ENCODE measurements at places on chromosomes 5 and 9.

DNA sequence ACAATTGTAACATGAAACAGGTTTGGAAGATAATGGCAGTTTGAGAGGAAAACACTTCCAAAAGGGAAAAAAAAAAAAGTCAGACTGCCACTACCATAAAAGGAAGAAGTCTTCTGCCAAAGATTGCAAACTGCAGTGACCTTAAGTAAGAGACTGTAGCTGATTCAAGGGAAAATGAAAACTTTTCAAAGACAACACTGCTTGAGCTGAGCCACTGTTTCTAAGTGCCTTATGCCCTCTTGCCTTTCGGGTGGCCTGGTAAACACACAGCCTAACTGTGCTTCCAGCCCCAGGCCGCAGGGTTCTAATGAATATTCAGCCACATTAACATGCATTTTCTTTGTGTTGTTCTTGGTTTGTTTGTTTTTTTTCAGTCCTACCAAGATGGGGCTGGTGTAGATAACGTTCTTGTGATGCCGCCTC lies 354.6 kb downstream of the BNC2 start:
- DNase-seq: no peak

GRCh38 chr5:41447650-41448510 lies 62.5 kb downstream of the PLCXD3 start:
- DNase-seq: no peak

GRCh38 chr9:105236261-105236660 lies 8.2 kb upstream of the SLC44A1 start:
- DNase-seq: no peak

DNA sequence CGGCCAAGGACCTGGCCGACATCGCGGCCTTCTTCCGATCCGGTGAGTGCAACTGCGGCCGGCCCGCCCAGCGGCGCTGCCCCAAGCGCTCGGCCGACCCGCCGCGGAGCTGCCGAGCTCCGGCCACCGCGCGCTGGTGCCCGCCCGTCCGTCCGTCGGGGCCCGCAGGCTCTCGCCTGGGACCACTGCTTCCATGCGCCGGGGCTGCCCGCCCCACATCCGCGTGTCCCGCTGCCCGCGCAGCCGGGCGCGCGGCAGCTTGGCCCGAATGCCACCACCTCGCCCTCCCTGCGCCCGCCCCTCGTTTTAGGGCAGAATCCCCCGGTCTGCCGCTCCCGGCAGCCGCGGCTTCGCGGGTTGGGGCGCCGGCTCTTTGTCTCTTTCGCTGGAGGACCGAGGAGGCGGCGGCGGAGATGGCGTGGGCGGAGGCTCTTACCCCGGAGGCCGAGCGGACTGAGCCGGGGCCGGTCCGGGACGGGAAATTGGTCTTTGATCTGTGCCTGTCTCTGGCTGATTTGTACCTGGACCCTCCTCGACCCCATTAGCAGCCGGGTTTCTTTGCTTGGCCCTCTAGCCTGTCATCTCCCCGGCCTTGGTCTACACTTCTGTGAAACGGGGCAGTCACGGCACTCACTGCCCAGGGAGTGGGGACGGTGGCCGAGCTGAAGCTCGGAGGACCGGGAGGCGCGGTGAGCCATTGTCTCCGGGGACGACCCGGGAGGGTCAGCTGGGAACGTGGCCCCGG lies 871 bp downstream of the TRIO start:
- DNase-seq: no peak

DNA sequence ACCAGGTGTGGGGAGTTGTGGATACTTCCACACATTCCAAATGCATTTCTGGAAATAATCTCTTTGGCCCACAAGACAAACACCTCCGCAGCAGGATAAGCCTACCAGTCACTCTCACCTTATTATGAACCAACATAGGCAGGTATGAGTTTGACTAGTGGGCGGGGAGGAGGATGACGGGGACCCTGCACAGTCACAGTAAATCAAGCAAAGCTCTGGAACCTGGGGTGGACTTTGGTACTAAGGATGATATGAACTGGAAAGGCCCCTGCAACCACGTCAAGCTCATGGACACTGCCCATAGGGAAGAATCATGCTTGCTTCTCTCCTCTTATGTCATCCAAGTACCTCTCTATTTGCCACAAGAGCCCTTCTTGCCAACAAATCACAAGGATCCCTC lies 259.4 kb downstream of the HSPA4 start:
- no peak for DNase-seq

GRCh38 chr5:8363138-8363537 lies 494.2 kb downstream of the MTRR start:
- no peak for DNase-seq

DNA sequence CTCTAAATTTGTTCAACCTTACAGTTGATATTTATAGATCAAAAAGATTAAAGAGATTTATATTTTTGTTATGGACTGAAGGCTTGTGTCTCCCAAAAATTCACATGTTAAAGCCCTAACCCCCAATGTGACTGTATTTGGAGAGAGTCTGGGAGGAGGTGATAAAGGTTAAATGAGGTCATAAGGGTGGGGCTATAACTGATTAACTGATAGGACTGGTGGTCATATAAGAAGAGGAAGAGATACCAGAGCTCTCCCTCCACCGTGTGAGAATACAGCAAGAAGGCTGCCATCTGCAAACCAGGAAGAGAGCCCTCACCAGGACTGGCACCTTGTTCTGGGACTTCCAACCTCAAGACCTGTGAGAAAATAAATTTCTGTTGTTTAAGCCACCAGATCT lies 264.3 kb downstream of the ENC1 start:
- no peak for DNase-seq

- DNase-seq: no peak
Observed at GRCh38 chr9:95666096-95666784, 149.5 kb upstream of the PTCH1 start.

DNA sequence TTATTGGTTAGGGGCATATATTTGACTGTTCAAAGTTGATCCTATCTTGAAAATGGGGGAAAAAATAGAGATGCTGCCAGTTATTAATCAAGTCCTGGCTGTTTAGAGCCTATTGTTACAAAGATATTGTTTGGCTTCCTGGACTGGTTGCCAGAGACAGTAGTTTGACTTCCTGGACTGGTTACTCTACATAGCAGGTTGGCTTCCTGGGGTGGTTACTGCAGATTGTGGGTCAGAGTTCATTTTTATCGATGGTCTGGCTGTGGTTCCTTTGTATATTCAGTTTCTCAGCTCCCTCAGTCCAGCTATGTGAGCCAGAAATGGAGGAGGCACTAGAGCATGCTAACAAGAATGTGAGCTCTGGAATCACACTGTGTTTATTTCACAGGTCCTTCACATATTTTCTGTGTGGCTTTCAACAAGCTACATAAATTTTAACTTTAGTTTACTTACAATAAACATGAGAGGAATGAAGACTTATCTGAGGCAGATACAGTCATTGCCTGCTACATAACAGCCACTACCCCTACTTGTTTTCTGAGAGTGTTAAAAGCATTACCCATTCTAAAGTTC lies 137.6 kb downstream of the TRPM3 start:
- peak; percentile 31 for DNase-seq

- DNase-seq: no peak
Observed at GRCh38 chr9:98071737-98072136, 15.2 kb downstream of the NANS start.

DNA sequence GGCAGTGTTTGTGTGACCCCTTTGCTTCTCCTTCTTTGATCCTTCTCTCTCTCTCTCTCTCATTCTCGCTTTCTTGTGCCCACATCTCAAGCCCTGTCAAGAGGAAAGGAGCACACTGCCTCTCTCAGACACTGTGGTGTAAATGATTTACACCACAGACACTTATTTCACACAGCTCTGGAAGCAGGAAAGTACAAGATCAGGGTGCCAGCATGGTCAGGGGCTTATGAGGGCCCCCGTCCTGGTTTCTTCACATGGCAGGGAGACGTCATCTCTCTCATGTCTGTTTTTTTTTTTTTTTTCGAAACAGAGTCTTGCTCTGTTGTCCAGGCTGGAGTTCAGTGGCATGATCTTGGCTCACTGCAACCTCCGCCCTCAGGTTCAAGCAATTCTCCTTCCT lies 6.4 kb downstream of the FABP6 start:
- no peak for DNase-seq

DNA sequence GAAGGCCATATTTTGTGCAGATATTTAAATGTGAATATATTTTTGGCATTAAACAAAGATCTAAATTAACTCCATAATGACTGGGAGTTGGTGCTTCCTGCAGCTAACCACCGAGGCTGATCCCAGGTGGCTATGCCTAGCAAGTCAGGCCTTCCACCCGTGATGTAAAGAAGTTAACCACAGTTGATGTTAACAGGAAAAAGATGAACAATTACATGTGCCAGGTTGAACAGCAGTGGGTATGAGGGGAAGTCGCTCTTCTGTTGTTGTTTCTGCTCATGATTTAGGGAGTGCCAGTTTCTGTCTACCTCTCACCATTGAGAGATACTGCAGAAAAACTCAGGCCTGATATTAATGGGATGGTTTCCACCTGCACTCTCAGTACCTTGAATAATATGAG lies 334.3 kb downstream of the EBF1 start:
- DNase-seq: no peak

DNA sequence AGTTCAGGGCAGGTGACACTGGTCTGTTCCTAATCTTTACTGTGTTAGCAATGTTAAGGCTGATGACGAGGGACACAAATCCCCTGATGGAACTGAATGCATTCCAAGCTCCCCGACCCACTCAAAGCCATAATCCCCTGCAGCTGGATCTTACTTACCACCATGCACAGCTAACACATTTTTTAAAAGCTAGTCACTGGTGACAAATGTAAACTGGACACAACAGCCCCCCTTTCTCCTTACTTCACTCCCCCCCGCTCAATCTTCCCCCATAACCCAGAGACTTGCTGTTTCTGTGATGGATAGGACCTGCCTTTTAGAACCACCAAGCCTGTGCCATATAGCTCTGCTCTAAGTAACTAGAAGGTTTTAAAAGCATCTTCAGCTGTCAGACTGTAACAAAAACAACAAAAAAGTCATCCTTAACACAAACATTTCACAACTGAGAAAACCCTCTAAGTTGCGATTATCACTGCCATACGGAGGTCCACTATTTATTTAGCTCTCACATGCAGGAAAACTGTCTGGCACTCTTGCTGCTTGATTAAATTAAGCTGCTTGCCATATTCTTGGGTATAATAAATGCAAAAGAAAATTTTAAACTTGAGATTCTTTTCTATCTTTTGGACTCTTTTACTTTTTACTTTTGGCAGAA lies 44.4 kb downstream of the BNC2 start:
- peak; percentile 59 for DNase-seq

DNA sequence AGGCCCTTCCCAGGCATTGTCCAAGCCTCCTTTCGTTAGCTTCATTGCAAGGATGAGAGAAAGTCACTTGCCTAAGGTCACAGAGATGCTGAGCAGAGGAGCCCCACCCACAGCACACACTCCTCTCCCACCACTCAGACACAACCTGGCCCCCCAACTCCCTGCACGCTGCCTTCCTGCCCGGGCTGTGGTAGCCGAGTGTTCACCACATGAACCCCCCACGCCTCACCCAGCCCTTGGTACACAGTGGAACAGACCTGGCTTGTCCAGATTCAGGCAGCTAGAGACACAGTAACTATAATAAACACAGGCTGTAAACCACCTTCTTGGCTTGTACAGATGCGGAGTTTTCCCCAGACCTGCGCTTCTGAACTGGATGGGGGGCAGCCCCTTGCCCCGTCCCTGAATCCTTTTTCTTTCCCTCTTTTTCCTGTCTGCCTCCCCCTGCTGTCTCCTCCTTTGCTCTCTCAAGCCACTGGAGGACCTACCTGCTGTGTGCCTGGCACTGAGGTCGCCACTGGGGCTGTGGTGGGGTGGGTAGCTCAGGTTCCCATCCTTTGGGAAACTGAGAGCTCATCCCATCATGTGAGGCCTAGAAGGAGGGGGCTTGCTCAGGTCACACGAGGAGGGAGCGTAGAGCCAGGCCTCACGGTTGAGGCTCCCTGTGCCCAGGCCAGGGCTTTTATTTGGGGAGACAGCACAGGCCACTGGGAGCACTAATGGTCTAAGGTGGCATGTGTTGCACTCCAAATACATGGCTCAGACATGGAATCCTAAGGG lies 55.7 kb upstream of the SYNPO start:
- no peak for DNase-seq

GRCh38 chr5:148924817-148925216 lies 98.4 kb downstream of the ADRB2 start:
- no peak for DNase-seq

DNA sequence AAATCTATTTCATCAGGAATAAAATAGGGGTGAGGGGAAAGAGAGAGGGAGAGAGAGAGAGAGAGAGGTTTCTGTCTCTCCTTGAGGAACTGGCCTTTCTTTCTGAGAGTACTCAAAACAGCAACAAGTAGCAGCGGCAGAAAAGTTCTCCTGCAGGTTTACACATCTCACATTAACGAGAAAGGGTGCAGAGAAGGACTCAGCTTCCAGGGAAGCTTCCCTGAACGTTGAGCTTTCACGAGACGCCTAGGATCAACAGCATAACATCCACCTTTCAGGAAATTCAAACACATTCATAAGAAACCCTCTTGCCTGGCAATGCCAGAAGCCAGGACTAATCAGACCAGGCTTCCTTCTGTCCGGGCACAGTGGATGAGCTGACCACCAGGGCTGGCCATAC lies 162.9 kb downstream of the ZDHHC21 start:
- no peak for DNase-seq

- DNase-seq: no peak
Observed at GRCh38 chr5:1876660-1877064, 6.1 kb downstream of the IRX4 start.

- no peak for DNase-seq
Observed at GRCh38 chr5:120655828-120656435, 191.8 kb downstream of the PRR16 start.

DNA sequence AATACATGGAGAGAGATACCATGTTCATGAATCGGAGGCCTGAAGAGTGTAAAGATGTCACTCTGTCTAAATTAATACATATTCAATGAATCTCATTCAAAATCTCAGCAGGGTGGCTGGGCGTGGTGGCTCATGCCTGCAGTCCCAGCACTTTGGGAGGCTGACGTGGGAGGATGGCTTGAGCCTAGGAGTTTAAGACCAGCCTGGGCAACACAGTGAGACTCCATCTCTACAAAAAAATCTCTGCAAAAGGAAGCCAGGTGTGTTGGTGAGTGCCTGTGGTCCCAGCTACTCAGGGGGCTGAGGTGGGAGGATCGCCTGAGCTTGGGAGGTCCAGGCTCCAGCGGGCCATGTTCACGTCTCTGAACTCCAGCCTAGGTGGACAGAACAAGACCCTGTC lies 49.7 kb downstream of the COL23A1 start:
- no peak for DNase-seq

DNA sequence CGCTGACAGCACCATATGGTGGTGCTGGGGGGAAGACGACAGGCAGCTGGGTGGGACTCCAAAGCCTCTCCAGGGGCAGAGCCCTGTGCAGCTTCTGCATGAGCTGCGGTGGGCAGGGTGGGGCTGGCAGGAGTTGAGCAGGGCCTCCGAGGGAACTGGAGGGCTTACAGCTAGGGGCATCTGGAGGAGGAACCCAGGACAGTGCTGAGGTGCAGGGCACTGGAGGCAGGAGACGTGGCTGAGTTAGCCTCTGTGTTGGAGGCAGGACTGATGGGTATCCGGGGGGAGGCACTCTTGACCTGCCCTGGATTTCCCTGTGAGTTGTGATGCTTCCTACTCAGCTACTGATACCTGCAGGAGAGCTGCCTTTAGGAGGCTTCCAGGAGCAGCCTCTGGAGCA lies 45.0 kb downstream of the TENT4A start:
- DNase-seq: no peak

GRCh38 chr9:134644725-134645606 lies 3.4 kb downstream of the COL5A1 start:
- peak; percentile 98 for DNase-seq

- DNase-seq: no peak
Observed at GRCh38 chr9:87803623-87804345, 77.9 kb downstream of the CTSL start.

- DNase-seq: no peak
Observed at GRCh38 chr5:168104350-168104749, 187.1 kb upstream of the WWC1 start.
